ENCODE measurements at places on chromosomes 6 and 20. TPM values are rescaled to one million over a fixed set of nuclear protein-coding genes. Genes with fewer than 3 reads are reported as not detected.

GNAS-AS1 gene
- 0.57 TPM for total RNA-seq

MLN gene
- total RNA-seq, result not detected

SLC2A10 gene
- 9.3 TPM for total RNA-seq

COL19A1 gene
- not detected for total RNA-seq

CDSN gene
- not detected for total RNA-seq

HMGCLL1 gene
- total RNA-seq, result not detected

LPIN3 gene
- 5.2 TPM for total RNA-seq

GRM1 gene
- total RNA-seq, result under 0.01 TPM

MGME1 gene
- 17.3 TPM for total RNA-seq

MUCL3 gene
- not detected for total RNA-seq

NOX3 gene
- not detected for total RNA-seq

SNTA1 gene
- total RNA-seq, result 7.6 TPM

RBM38 gene
- total RNA-seq, result 22.6 TPM

SLC22A3 gene
- 0.07 TPM for total RNA-seq

WFDC12 gene
- total RNA-seq, result not detected

KCNK16 gene
- not detected for total RNA-seq

DEFB132 gene
- not detected for total RNA-seq

LZTS3 gene
- total RNA-seq, result 3.2 TPM

RIMS4 gene
- not detected for total RNA-seq

TXLNB gene
- 0.22 TPM for total RNA-seq

ACTL10 gene
- total RNA-seq, result 2.7 TPM

SLC44A4 gene
- total RNA-seq, result 0.13 TPM

C6orf141 gene
- total RNA-seq, result 7.8 TPM

REM1 gene
- 0.14 TPM for total RNA-seq
